ENCODE measurements at places on chromosomes 12 and 14. TPM values are rescaled to one million over a fixed set of nuclear protein-coding genes. Genes with fewer than 3 reads are reported as not detected.

DNA sequence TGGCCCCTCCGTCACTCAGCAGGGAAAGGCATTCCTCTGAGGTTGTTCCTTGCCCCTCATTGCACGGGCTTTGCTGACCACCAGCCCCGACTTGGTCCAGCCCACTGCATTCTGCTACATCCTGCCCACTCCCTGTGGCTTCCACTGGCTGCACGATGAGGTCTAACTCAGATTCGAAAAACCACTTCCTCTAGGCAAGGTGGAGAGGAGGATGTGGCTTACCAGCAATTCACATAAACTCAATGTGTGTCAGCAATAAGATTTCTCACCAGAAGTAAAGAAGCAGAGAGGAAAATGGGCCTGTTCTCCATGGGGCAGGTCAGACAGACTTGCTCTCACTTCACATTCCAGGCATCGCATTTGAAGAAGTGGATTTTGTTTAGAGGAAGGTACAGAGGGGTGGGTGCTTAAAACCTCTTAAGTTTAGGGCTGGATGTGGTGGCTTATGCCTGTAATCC lies 14.7 kb downstream of the GPR68 start:
- H3K36me3 ChIP-seq = peaks cover 5% of the 10 kb centered on the region
- no peak for DNase-seq
- H3K4me1 ChIP-seq = peaks cover 67% of the 10 kb centered on the region

GRCh38 chr12:27293463-27293862 lies 39.2 kb upstream of the BMAL2 start:
- no peaks in the 10 kb centered on the region for H3K27me3 ChIP-seq
- H3K4me3 ChIP-seq = no peak overlapping the region
- peaks cover 17% of the 10 kb centered on the region for H3K4me1 ChIP-seq
- peaks cover 2% of the 10 kb centered on the region for H3K36me3 ChIP-seq

DNA sequence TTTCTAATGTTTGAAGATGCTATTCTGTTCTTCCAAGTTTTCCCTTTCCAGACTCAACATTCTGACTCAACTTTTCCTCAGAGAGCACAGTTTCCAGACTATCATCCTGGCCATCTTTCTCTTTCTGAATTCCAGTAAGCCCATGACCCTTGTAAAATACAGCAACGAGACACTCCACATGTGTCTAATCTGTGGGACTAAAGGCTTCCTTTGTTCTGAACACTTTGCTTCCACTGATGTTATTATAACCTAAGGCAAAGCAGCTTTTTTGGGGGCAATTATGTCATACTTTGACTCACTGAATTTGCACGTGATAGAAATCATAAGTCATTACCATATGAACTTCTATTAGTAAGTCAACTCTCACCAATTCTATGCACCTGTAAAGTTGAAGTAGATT lies 6.3 kb upstream of the ART4 start:
- H3K27ac ChIP-seq = no peak overlapping the region
- H3K4me3 ChIP-seq = no peak overlapping the region
- no peaks in the 10 kb centered on the region for H3K27me3 ChIP-seq
- peaks cover 2% of the 10 kb centered on the region for H3K36me3 ChIP-seq
- no peak for DNase-seq

Gene SLC11A2
- 47.6 TPM for total RNA-seq

Gene RPL6
- 1,686 TPM for total RNA-seq
